Stimulated activated CD8-positive, alpha-beta memory T cell treated with anti-CD3 and anti-CD28 coated beads, Interleukin-15, amount 100 ng/mL, for 1 hour (primary cell): ENCODE measurements at places on chromosomes 6 and 20.

DNA sequence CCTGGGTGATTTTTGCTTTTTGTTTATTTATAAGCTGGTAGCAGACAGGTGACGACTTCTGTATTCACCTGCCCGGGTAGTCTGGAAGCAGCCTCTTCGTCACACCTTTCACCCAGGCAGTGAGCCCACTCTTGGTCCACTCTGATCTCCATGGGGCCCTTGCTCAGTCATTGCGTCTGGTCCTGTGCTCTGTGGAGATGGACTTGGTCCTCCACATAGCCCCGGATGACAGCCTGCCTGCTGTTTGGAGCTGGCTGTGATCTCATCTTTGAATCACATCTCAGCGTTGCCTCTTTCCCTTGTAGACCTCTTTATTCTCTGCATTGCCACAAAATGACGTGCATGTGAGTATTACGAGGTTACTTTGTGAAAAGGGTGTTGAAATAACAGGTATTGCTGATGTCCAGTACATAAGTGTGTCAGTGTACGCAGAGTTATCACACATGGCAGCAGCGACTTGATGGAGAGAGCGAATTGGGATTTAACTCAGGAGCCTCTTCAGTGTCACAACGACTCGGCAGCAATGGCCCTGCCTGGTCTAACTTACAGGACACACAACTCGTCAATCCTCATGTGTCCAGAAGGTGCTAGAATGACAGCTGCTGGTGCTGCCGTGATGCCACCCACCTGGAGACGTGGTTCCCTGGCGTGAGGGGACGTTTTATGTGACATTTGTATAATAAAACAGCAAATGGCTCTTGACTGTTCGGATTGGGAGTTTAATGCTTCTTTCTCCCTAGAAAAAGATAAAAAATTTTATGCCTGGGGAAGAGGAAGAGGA, 24.2 kb upstream of the FRMD1 start:
- DNase-seq = no peak

DNA sequence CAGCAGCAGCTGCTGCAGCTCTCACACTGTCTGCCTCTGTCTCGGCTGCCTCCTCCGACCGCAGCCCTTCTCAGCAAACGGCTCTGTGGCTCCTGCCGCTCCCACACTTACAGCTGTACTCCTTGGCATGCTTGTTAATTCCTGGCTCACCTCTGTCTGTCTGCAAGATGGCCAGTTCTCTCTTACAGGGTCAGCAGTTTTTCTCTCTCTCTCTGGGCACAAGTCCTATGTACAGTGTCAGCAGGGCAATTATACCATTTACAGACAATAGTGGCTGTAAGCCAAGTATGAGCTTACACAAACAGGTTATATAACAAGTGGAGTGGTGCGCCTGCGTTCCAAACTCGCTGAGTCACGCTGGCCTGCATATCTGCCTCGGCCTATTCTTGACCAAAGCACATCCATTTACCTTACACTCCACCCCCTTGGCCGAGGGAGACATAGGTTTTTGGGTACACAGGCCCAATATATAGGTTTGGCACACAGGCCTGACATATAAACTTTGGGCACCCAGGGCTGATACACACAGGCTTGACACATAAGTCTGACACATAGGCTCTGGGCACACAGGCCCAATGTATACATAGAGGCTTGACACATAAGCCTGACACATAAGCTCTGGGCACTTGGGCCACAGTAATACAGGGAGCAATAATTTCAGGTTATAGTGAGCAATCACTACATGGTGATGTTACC, 4.4 kb downstream of the ZKSCAN3 start:
- DNase-seq = no peak

DNA sequence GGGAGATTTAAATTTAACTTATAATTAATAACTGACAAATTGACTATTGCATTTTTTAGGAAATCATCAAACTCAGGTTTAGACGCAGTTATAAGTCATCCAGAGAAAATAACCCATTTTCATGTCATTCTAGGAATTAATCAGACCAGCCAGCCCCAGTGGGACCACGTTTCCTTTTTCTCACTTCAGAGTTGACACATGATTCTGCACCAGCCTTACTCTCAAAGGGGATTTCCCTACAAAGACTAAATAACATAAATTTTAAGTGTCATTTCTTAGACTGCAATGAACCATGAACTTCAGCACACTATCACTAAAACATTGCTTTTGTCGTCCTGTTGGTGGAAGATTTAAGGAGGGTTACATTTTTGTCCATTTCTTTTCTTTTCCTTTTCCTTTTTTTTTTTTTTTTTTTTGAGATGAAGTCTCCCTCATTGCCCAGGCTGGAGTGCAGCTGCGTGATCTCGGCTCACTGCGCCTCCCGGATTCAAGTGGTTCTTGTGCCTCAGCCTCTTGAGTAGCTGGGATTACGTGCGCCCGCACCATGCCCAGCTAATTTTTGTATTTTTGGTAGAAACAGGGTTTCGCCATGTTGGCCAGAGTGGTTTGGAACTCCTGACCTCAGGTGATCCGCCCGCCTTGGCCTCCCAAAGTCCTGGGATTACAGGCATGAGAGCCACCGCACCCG, 3.6 kb downstream of the IPCEF1 start:
- no peak for DNase-seq

GRCh38 chr6:122730775-122731386, 48.6 kb upstream of the FABP7 start:
- no peak for DNase-seq

GRCh38 chr6:156975414-156975813, 198.2 kb downstream of the ARID1B start:
- DNase-seq = no peak

DNA sequence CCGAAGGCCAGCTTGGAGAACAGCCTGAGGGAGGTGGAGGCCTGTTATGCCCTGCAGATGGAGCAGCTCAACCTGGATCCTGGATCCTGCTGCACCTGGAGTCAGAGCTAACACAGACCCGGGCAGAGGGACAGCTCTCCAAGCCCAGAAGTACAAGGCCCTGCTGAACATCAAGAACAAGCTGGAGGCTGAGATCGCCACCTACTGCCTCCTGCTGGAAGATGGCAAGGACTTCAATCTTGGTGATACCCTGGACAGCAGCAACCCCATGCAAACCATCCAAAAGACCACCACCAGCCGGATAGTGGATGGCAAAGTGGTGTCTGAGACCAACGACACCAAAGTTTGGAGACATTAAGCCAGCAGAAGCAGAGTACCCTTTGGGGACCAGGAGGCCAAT, 223.5 kb upstream of the ID4 start:
- DNase-seq = no peak

- no peak for DNase-seq
Measured at GRCh38 chr6:137013738-137014602, 30.8 kb downstream of the IL20RA start.

GRCh38 chr6:142421285-142422117, 119.7 kb downstream of the ADGRG6 start:
- no peak for DNase-seq

DNA sequence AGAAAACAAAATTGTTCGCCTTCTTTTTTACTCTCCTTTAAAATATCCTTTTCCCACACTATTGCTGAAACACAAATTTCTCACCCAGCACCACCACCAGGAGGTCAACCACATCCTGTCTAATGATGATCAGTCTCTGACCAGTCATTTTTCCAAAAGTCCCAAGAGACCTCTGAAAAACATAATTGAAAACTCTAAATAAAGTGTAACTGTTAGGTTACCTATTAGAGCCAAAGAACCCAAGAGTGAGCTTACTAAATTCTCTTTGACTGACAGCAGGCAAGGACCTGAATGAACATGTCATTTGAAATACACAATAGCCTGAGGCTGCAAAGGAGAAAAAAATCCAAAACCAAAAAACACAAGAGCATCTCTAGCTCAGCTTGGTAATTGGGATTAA, 735.4 kb downstream of the CBLN4 start:
- no peak for DNase-seq

DNA sequence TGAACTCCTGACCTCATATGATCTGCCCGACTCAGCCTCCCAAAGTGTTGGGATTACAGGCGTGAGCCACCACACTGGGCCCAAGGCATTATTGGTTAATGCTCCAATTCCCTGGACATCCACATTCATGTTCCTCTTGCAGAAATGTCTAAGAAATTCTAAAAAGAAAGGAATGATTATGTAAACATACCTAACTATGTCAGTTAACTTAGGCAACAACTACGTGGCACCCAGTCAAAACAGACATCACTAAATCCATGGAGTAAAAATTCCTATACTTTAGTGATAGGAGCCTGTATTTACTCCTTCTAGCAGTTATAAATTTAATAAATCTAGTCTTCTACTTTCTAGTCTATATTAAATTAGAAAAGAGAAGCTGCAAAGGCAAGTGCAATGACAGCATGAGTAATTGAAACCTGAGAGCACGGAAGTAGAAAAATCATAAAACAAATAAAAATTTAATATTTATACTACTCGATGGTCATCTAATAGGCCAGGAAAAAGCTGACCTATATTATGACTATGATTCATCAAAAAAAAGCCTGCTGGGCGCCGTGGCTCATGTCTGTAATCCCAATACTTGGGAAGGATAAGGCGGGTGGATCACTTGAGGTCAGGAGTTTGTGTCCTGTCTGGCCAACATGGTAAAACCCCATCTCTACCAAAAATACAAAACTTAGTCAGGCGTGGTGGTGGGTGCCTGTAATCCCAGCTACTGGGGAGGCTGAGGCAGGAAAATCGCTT, 4.2 kb downstream of the AHI1 start:
- DNase-seq = no peak

DNA sequence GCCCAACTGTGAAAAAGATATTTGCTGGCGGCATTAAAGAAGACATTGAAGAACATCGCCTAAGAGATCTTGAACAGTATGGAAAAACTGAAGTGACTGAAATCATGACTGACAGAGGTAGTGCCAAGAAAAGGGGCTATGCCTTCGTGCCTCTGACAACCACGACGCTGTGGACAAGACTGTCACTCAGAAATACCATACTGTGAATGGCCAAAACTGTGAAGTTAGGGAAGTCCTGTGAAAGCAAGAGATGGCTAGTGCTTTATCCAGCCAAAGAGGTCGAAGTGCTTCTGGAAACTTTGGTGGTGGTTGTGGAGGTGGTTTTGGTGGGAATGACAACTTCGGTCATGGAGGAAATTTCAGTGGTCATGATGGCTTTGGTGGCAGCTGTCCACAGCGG, 7.5 kb downstream of the SFT2D1 start:
- DNase-seq = no peak

DNA sequence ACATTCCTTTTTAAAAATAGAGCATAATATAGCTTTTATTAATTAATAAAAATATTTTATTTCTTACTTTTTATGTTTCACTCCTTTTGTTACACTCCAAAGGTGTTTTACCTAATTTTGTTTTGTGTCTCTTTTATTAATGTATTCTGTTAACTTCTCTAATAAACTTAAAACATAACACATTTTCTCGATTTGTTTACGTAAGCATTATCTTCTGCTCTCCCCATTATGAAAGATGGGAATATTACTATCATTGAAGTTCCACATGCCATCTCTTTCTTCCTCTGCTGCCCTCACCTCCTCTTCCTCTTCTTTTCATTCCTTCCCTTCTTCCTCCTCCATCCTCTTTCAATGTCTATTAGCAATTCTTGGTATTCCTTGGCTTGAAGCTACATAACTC, 85.0 kb upstream of the HCRTR2 start:
- DNase-seq = no peak

DNA sequence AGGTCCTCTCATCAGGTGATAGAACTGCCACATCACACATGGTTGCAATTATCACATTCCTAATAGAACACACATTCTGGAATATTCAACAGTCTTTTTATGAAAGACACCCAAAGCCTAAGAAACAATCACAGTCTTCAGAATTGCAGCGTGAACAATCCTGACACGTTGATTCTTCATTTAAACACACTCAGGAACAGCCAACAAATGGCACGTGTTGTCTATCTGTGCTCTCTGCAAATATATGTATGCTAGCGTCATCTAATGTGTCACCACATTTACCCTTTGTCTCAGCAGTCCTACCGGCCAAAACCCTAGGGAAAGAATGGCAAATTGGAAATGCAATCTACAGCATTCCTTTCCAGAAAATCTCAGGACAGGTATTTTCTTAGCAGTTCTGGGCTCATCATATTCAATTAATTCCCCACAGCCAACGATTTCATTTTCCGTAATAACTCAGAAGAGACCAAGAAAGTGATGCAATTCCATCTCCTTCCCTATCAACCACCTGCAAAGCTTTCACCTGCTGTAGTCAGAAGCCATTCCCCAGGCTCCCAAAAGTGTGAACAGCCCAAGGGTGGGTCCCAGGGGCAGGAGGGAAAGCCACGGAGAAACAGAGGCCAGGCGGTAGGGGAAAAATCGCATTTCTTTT, 280.3 kb upstream of the JARID2 start:
- no peak for DNase-seq

- no peak for DNase-seq
Measured at GRCh38 chr20:62409931-62410745, 3.1 kb upstream of the CABLES2 start.

DNA sequence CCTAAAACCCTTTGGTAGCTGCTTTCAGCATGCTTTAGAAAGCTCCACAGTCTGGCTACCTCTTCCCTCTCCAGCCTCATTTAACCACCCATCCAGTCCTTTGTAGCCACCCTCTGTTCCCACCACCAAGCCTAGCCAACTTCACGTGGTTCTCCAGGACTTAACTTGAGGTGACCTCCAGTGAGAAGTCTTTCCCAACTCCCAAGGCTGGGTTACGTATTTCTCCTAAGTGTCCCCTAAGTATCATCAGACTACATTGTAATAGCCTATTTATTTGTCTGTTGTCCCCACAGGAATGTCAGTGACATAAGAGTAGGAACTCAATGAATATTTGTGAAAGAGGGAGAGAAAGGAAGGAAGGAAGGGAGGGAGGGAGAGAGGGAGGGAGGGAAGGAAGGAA, 431.9 kb upstream of the JARID2 start:
- no peak for DNase-seq

- DNase-seq = no peak
Measured at GRCh38 chr6:9236443-9236842, 801.1 kb upstream of the SLC35B3 start.
